ENCODE measurements at places on chromosomes 6 and 20. TPM values are rescaled to one million over a fixed set of nuclear protein-coding genes. Genes with fewer than 3 reads are reported as not detected.

DNA sequence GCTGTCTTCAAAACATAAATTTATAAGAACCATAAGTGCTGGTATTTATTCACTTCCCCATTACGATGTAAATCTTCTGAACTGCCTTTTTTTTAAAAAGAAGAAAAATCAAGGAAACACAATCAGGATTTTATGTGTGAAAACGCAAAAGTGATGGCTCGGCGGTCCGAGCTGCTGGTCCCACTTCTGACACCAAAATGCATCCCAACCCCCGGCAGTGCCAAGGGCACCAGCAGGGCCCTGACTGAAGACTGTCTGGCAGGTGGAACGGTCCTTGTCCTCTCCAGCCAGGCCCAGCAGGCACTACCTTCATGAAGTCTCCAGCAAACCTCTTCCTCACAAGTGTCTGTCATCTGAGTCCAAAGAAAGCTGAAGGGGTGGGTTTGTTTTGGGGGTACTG, 41.2 kb downstream of the TBC1D7 start:
- peak; percentile 49 for DNase-seq

GRCh38 chr6:3610206-3610605, 141.3 kb downstream of the PXDC1 start:
- no peak for DNase-seq

The RAMACL gene
- total RNA-seq: 3.2 TPM

- peak; percentile 55 for DNase-seq
Measured at GRCh38 chr6:157230910-157231309, 92.4 kb downstream of the TMEM242 start.

DNA sequence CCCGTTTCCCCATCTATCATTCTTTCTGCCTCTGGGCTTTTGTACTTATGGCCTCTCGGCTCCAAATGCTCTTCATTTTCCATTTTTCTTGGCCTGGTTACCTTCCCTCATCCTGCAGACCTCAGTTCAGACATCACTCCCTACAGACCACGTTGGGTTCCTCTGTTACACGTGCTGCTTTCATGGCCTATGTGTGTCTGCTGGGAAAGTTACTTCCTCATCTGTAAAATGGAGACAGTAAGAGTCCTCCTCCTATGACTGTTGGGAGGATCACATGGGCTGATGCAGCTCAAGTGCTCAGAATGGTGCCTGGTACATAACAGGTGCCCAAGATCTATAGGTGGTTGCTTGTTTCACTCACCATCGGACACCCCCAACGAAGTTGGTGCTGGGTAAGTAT, 13.5 kb downstream of the KCNK17 start:
- no peak for DNase-seq

Data from mesenteric fat pad (tissue), 1 donor.